ENCODE measurements at places on chromosomes 1 and 21. TPM values are rescaled to one million over a fixed set of nuclear protein-coding genes. Genes with fewer than 3 reads are reported as not detected.

The ATAD3B gene
- 33.0 TPM for total RNA-seq

The SYT6 gene
- not detected for total RNA-seq

The FLG2 gene
- total RNA-seq = not detected

The SMCP gene
- total RNA-seq = not detected

The LELP1 gene
- total RNA-seq = not detected

The ZRANB2 gene
- 85.0 TPM for total RNA-seq

The STXBP3 gene
- 73.8 TPM for total RNA-seq

The DPYD gene
- total RNA-seq = 75.4 TPM

The QSOX1 gene
- total RNA-seq = 133 TPM

The SERPINC1 gene
- not detected for total RNA-seq

The IFI44L gene
- total RNA-seq = 2.1 TPM

The SPTA1 gene
- 0.27 TPM for total RNA-seq
